Left lobe of liver (tissue), 2 donors: ENCODE measurements at places on chromosomes 2 and 18.

DNA sequence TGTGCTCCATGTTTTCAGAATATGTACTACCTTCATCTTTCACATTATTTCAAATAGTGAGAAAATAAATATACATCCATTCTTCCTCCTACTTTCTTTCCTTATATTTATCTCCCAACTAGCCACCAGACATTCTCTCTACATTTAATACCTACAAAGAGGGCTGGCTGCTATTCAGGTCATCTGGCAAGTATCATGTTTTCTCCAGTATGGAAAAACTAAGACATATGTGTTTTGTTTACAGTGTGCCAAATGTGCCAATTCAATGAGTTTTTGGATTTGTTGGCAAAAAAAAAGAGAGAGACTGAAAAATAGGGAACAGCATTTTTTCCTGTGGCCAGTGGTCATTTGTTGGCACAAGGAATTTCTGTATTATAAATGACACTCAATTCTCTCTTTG lies 1207.3 kb downstream of the DPP10 start:
- DNase-seq, result no peak

- DNase-seq, result no peak
Measured at GRCh38 chr18:43192408-43192807, 76.9 kb upstream of the RIT2 start.

DNA sequence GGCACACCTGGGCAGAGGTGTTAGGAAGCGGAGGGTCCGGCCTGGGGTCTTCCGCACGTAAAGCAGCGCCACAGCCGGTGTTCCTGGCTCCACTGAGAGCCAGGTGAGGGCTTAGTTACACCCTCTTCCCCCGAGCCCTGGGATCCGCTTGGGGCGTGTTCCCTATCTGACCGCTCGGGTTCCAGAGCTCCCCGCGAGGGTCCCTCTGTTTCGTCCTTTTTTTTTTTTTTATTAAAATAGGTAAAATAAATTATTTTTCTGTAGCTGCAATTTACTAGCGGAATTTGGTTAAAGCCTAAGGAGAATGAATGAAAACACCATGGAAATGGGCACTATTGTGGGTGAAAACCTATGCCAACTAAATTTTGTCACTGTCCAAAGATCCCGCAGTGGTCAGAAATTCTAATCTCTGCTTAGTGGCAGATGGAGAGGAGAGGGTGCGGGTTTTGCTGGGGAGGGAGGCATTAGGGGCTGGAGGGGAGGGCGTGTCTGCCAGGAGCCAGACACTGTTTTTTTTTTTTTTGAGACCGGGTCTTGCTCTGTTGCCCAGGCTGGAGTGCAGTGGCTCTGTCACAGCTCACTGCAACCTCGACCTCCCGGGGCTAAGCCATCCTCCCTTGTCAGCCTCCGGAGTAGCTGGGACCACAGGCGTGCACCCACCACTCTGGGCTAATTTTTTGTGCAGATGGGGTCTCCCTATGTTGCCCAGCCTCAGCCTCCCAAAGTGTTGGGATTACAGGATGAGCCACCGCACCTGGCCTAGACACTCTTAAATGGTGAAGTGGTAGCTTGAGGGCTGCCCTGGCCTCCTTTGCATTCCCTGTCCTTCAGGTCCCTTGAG lies 834 bp downstream of the PDCL3 start:
- no peak for DNase-seq

DNA sequence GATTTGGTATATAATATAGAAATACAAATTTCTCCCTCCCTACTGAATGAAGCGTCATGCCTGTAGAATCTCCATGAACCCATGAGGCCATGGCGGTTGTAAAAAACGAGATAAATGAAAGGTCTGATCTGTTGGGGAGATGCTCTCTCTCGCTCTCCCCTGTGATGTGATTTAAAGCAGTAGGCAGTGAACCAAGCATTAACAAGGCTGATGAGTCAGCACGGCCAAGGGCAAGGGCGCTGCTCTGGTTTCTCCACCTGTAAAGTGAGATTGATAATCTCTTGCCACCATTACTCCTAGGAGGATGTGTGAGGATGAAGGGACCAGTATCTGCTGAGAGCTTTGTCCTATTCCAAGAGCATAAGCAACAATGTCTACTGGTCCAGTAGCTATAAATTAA lies 553.3 kb downstream of the CMPK2 start:
- DNase-seq, result no peak

DNA sequence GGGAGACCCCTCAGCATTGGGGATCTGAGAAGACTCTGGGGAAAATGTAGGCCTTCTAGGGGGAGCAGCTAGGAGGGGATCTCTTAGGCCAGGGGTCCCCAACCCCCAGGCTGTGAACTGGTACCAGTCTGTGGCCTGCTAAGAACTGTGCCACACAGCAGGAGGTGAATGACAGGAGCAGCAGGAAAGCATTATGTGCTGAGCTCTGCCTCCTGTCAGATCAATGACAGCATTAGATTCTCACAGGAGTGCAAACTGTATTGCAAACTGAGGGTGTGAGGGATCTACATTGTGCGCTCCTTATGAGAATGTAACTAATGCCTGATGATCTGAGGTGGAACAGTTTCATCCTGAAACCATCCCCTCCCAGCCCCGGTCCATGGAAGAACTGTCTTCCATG lies 127.3 kb downstream of the SCG2 start:
- no peak for DNase-seq
